ENCODE measurements at places on chromosomes 5 and 9.

DNA sequence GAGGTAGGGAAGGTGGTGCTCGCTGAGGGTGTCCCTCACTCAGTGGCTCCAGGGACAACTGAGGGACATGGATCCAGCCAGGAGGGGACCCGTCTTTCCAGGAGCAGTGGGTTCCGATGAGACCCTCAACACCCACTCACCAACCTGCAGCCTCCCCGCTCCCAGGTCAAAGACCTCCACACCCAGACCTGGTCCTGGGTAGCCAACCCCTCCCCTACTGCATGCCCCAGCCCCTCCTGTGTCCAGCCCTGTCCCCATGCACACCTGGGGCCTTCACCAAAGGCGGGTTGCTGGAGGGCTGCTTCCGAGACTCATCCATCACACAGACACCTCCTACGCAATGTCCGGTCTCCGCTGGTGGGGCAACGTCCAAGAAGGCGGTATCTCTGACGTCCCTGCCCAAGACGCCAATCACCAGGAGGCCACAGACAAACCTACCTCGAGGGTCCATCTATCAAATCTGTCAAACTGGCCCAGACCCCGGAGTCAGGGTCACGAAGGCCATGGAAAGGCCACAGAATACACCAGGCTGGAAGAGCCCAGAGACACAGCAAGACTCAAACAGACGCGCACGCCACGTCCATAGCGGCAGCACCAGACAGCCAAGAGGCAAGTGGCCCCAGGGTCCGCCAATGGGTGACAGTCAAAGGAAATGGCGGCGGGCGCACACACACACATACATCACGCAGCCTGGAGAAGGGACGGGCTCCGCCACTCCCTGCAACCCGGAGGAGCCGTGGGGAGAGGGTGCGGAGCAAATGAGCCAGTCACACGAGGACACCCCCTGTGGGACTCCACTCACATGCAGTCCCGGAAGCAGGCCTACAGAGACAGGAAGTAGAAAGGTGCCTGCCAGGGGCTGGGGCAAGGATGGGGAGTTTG is 10.8 kb downstream of the NACC2 start:
- DNase-seq: no peak

GRCh38 chr9:131755541-131756198 is 15.8 kb upstream of the RAPGEF1 start:
- peak; percentile 82 for DNase-seq

DNA sequence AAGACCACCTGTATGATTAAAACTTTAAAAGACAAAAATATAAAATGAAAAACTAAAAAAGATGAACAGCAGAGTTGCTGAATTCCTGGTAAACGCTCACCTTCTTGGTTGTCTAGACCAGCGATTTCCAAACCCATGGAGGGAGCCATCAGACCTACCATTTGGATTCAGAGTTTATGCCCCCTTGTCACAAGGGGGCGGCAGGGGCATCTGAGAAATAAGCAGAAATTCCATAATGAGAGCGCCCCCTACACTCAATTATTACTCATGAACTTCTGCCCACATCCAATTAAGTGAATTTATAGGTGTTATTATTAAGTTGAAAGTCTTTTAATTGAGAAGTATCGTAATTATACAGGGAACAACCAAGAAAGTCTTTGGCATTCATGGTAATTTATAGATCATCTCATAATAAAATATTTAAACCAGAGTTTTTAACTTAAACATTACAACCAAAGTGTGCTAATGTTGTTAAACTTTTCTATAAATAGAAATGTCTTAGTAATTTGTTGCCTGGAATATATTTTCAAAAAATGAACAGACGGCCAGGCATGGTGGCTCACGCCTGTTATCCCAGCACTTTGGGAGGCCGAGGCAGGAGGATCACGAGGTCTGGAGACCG is 35.2 kb upstream of the SPATA31C2 start:
- peak; percentile 73 for DNase-seq

GRCh38 chr5:56737002-56737621 is 78.2 kb upstream of the MAP3K1 start:
- peak; percentile 75 for DNase-seq

- peak; percentile 94 for DNase-seq
Measured at GRCh38 chr5:56350597-56351170, 117.6 kb upstream of the ANKRD55 start.

- DNase-seq: no peak
Measured at GRCh38 chr5:151154931-151155774, 2.4 kb downstream of the ANXA6 start.

- no peak for DNase-seq
Measured at GRCh38 chr9:112446080-112446479, 40.5 kb upstream of the KIAA1958 start.

- DNase-seq: no peak
Measured at GRCh38 chr5:1199649-1200494, 1.5 kb upstream of the SLC6A19 start.

DNA sequence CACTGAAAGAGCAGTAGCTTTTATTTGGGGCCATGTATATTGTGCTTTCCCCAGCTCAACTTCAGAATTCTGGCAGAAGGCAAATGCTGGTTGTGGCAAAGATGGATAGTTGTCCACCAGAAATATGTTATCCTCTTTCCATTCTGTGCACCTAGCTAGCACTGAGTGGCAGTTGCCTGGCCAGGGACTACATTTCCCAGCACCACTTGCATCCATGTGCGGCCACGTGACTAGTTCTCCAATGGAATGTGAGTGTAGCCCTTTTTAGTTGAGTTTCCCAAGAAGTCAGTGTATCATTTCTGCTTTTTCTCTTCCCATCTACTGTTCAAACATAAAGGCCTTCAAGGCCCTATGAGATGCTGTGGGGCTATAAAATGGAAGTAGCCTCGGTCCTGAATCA is 354.0 kb upstream of the CLINT1 start:
- no peak for DNase-seq

GRCh38 chr9:104339692-104340091 is 164.4 kb upstream of the OR13F1 start:
- DNase-seq: no peak

DNA sequence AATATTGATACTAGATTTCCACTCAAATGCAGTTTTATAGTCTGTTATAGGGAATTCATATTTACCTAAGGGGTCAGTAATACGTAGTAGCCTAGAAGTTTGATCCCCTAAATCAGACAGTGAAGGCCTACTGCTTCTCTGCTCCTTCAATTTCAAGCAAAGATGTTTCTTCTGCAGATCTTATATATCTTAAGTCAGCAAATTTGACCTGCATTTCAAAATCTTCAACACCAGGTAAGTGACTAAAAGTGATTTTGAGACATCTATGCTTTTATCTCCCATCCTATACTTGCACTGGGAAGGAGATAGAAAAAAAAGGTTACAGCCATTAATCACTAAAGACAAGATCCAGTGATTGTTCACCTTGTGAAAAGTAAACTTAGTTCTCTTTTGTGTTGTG is 363.9 kb downstream of the PTPRD start:
- no peak for DNase-seq

- DNase-seq: no peak
Measured at GRCh38 chr5:113205323-113205722, 228.7 kb downstream of the DCP2 start.

GRCh38 chr9:116855881-116856662 is 169.0 kb downstream of the TRIM32 start:
- no peak for DNase-seq

DNA sequence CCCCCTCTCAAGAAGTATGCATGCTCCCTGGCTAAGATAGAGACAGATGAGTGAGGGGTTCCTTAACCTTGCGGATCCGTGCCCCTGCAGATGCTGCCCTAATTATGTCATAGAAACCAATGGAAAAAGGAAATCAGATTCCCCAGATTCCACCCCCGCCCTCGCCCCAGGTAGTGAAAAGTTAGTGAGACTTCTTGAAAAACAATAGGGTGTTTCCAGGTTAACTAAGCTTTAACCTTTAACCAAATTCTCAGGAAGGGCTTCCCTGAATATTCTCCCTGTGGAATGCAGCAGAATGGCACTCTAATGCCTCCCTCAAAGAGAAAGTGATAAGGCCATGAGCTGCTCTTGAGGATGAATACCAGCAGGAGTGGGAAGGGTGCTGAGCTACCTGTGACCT is 116.0 kb upstream of the RANBP3L start:
- DNase-seq: no peak

DNA sequence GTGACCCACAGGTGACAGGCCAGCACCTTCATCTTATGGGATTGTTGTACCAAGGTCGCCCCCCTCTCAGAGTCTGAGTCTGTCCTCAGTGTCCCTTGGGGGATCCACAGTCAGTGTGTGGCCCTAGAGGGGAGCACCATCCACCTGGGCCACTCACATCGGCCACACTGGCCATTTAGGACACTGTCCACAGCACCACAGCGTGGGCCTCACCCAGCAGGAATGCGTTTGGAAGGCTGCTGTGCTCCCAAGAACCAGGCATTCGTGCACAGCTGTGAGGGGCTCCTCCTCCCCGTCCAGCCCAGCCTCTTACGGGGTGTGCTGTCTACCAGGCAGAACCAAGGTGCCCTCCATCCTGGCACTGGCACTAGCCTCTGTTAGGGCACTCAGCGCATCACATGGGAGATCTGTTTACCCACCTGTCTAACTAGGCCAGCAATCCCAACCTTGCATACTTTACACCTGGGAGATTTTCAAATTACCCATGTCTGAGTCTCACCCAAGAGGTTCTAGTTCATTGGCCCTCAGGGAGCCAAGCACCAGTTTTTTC is 24.5 kb upstream of the UBE2QL1 start:
- DNase-seq: no peak

- peak; percentile 51 for DNase-seq
Measured at GRCh38 chr5:54063817-54064216, 246.6 kb downstream of the ARL15 start.

GRCh38 chr5:123709422-123709821 is 197.4 kb downstream of the CSNK1G3 start:
- DNase-seq: no peak

GRCh38 chr9:91836515-91836914 is 113.5 kb downstream of the ROR2 start:
- DNase-seq: no peak

DNA sequence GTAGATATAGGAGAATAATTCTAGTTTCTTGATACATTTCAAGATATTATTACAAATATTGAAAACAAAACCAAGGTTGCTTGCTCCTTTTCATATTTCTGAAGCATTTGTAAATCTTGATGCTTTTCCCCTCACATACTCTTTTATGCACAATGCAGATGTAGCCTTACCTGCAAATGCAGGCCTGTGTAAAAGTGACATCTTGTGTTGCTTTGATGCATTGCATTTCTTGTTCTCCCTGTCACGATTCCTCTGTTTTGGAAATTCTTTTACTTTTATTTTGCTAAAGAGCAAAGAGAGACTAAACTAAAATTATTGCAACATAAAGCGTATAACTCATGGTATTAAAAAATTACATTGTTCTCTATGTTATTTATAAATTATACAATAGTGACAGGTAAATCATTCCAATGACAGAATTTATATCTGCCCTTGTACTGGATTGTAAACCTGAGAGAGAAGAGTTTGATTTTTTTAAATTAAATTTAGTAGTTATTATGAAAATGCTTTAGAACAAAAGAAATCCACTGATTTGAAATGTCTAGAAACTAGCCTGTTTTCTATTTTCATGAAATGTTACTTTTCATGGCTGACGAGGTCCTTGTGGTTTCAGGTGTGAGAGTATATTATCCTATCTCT is 970.0 kb downstream of the MAT2B start:
- peak; percentile 21 for DNase-seq

- DNase-seq: no peak
Measured at GRCh38 chr9:129435988-129436717, 184.7 kb downstream of the C9orf50 start.

DNA sequence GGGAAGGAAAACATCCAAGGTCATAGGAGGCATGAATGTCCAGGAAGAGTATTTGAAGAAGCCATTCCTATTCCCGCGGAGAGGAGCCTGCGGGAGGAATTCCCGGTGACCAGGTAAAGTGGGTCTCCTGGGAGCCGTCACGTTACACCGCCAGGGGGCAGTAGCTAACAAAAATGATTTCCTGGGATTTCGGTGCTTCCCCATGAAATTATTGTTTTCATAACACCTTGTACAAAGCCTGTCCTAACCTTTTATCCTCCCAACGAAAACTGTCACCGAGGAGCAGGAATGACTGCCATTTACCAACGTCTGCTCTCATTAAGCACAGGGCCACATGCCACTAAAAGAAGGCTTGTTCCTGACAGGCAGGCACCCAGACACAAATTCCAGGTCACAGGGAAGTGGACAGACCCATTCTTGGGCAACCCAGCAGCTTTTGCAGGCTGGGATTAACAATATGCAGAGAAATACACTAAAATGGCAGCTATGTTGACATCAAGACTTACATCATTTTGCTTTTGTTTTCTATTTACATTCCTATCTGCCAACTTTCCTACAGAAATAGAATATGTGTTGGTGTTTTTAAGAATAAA is 41.2 kb upstream of the CTSL start:
- peak; percentile 33 for DNase-seq

GRCh38 chr9:34010979-34011378 is 37.7 kb downstream of the UBAP2 start:
- no peak for DNase-seq

DNA sequence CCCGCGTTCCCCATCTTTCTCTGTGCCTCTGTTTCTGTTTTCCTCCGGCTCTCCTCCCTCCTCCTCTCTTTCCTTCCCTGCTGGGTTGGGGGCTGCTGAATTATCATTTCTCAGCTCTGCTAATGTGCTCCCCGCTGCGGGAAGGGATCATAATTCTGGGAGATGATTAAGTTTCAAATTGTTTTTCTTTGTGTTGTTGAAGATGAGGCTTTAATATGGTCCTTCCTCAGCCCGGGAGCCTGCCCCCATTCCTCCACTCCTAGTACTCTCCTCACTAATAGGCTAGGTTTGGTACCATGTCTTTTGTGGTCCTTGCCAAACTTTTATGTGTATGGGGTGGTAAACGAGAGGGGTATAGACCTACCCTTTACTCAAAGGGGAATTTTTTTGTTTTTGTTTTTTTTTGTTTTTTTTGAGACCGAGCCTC is 5.7 kb upstream of the PCDH1 start:
- no peak for DNase-seq

GRCh38 chr9:22343218-22343611 is 103.4 kb upstream of the DMRTA1 start:
- no peak for DNase-seq

GRCh38 chr9:91164724-91165520 is 196.8 kb downstream of the AUH start:
- peak; percentile 98 for DNase-seq
